Amniotic stem cell (primary cell): ENCODE measurements at places on chromosomes 5 and 9.

- no peak for DNase-seq
Measured at GRCh38 chr5:152427721-152428120, 22.6 kb upstream of the NMUR2 start.

GRCh38 chr5:15373151-15373550, 126.8 kb upstream of the FBXL7 start:
- DNase-seq, result no peak

DNA sequence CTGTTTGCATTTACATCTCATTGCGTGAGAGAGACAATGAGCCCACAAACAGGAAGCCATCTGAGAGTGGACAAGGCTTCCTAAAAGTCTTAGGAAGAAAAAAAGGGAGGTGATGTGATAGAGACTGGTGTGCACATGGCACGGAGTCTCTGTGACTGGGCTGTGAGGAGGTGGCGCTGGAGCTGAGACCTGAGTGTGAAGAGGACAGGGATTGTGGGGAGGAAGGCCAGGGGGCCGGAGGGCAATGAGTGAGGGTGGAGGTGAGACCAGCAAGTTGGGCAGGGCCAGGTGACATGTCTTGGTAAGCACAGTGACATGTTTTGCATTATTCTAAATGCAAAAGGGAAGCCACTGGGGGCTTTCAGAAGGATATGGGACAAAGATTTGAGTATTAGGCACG, 45.0 kb downstream of the TSPAN17 start:
- no peak for DNase-seq

DNA sequence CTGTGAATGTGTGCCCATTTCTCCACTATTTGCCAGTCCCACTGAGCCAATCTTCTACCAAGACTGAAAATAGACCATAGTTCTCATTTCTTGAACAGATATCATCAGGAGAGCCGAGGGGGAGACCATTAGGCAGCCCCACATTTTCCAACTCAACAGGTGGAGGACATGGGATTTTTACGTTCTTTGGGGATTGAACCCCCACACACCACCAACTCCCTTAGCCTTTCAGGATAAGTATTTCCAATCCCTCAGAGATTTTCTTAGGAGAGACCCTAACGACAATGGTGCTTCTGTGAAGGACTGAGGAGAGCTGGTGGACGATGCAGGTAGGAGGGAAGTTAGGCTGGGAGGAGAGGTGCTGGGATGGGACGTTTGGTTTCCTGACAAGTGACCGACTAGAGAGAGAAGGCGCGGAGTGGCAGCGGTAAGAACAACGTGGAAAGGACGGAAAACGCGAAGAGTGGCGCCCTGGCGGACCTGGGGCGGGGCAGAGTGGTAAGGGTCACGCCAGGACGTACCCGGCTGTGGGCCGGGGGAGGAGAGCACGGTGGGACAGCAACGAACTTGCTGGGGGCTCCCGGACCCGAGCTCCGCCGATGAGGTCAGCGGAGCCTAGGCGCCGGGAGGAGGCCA, 681 bp upstream of the CHSY3 start:
- DNase-seq, result no peak

GRCh38 chr9:99582814-99583213, 238.9 kb upstream of the NR4A3 start:
- DNase-seq, result no peak

- peak; percentile 11 for DNase-seq
Measured at GRCh38 chr5:83955916-83956315, 235.3 kb upstream of the HAPLN1 start.

- DNase-seq, result no peak
Measured at GRCh38 chr5:103407402-103407801, 148.8 kb downstream of the MACIR start.
